Mesothelial cell of epicardium (in vitro differentiated cells): ENCODE measurements at places on chromosomes 3 and 15. TPM values are rescaled to one million over a fixed set of nuclear protein-coding genes. Genes with fewer than 3 reads are reported as not detected.

Gene GRK7
- total RNA-seq, result 0.11 TPM in 1 of 3 replicates, not detected in the others

Gene HACL1
- total RNA-seq, result 25.1 to 25.4 TPM (median 25.3 TPM) in 3 replicates

Gene OR4F6
- total RNA-seq, result not detected in 3 replicates

Gene ARHGEF26
- total RNA-seq, result 6.2 to 6.6 TPM (median 6.6 TPM) in 3 replicates

Gene GOLGA8M
- 3.0 to 3.9 TPM (median 3.6 TPM) in 3 replicates for total RNA-seq

Gene ACTRT3
- 3.1 to 3.8 TPM (median 3.5 TPM) in 3 replicates for total RNA-seq

DNA sequence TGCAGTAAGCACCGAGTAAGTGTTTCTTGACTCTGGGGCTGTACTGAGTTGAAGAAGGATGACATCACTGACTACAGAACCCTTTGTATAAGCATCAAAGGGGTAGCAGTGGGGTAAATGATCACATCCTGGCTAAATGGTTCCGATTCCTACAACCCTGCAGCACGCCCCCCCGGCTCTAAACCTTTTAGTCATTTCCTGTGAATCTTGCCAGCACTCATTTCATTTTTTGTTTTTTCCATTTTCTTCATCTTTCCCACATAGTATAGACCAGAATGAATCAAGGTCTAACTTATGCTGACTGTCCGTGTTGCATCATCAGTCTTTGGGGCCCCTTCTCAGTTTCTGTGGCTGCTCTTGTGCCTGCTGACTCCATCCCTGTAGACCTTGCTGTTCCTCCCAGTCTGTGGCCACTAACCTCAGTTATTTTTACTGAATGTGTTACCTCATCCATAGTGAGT, 383.1 kb upstream of the TPRG1 start:
- no peak for DNase-seq

- DNase-seq, result no peak
These were observed 199.1 kb downstream of the SI start for GRCh38 chr3:164879201-164879600.

GRCh38 chr3:14223595-14223994, 45.0 kb downstream of the LSM3 start:
- DNase-seq, result no peak

GRCh38 chr3:184133840-184134745, 1.1 kb upstream of the EIF2B5 start:
- peak; percentile 32 for DNase-seq

- DNase-seq, result no peak
These were observed 71.1 kb downstream of the DNAJB8 start for GRCh38 chr3:128395500-128396162.

- DNase-seq, result no peak
These were observed 1.6 kb upstream of the GCNT3 start for GRCh38 chr15:59609730-59610712.

DNA sequence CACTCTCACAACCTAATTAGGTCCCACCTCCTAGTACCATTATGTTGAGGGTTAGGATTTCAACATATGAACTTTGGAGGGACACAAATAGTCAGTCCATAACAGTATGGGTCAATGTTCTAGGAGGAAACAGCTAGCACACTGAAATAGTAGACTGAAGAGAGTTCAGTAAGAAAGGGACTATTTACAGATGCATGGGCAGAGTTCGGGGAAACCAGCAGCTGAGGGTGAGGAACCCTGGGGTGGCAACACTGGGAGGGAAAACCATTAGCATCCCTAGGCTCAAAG, 78.0 kb upstream of the PXYLP1 start:
- no peak for DNase-seq
